Adipocyte (in vitro differentiated cells): ENCODE measurements at places on chromosomes 1 and 21.

DNA sequence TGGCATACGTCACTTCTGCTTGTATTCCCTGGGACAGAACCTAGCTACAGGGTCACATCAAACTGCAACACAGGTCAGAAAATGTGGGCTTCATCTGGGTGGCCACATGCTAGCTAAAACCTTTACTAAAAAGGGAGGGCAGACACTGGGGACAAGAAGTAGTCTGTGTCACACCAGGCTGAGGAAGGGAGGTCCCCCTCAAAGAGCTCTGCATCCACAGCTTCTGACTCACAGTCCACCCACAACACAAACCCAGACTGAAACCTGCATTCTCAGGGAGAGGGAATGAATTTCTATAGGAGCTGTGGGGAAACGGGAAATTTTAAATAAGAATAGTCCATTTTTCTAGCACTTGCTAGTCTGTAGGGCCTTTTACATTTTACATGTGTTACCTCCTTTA, 16.2 kb downstream of the OLIG2 start:
- DNase-seq: no peak

GRCh38 chr1:88140325-88140724, 543.7 kb upstream of the PKN2 start:
- DNase-seq: no peak

DNA sequence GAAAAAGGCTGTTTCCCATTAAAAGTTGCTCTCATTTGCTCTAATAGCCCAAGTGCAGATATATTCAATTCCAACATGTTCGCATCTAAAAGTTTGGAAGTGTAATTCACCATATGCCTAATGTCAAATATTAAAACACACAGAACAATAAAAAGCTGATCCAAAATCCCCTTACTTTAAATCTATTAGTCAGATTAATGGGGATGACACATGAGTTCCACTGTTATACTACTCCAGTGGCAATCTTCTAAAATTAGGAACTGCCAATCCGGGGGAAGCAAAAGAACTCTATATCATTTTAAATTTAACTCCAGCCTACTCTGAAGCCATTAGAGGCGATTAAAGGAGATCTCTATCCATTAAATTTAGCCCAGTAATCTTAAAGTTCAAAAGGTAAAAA, 317.1 kb downstream of the NTNG1 start:
- DNase-seq: no peak

GRCh38 chr1:195962051-195962450, 646.2 kb downstream of the KCNT2 start:
- DNase-seq: no peak

DNA sequence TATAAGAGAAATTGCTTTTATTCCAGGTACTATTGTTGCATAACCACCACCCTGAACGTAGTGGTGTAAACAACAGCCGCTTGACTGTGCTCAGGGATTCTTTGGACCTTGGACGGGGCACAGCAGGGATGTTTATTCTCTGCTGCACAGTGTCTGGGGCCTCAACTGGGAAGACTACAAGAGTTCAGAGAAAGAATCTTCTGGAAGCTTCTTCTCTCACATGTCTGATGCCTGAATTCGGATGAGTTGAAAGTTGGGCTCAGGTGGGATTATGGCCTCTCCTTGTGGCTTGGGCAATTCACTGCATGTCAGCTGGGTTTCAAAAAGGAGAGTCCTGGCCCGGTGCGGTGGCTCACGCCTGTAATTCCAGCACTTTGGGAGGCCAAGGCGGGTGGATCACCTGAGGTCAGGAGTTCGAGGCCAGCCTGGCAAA, 19.0 kb upstream of the SSBP3 start:
- no peak for DNase-seq

GRCh38 chr21:17050646-17051045, 462.2 kb upstream of the CXADR start:
- DNase-seq: no peak

DNA sequence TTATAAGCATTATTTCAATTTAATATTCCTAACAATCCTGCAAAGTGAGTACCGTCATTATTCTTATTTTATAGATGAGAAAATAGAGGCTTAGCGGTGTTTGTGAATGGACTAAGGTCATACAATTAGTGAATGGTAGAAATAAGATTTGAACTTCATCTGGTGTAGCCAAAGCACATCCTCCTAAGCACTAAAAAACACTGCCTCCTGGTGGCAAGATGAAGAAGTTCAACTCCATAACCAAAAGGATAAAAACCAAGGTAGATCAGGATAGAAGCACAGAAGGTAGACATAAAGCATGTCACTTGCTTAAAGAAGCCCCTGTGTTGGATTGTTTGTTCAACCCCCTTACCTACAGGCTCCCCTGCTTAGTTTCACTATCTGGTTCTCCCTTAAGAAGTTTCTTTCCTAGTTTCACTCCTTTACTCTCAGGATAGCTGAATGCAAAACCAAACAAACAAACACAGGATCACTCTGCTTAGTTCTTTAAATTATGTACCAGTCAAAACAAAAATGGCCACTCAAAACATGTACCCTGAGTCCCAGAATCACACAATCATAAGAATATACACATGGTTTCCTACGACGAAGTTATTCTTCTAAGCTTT, 12.7 kb upstream of the AIM2 start:
- DNase-seq: no peak

DNA sequence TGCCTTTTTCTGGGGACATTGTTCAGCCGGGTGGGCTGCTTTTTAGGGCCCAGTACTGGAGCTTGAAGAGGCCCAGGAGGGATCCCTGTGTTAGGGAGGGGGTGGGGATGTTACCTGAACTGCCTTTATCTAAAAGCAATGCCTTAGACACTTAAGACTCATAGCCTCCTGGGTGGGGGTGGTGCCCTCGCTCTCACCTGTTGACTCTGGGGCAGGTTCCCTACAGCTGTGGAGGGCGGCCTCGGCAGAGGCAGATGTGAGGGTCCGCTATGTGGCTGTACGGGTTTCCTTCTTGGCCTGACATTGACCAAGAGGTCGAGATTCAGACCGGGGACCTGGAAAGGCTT, 716 bp downstream of the INAVA start:
- DNase-seq: no peak

DNA sequence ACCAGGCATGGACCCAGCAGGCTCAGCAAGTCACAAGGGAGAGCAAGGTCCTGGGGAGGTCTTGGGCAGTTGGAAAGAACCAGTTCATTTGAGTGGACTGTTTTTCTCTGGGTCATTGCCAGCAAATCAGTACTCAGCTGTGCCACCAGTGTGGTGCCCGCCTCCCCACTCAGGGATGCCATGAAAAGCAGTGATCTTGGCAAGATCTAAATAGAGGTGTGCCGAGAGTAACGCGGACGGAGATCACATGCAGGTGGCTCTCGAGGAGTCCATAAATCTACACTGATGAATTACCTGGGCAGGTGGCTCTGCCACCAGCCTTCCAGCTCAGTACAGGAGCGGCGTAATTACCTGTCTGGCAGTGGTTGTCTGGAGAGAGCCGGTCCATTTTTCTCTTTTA, 642.2 kb downstream of the PTPRU start:
- no peak for DNase-seq

- DNase-seq: peak; percentile 72
Observed at GRCh38 chr1:45272913-45273371, 53.8 kb upstream of the HPDL start.

GRCh38 chr1:41345434-41346075, 15.7 kb upstream of the FOXO6 start:
- no peak for DNase-seq

- DNase-seq: peak; percentile 60
Observed at GRCh38 chr1:201774224-201774982, 54.6 kb upstream of the IPO9 start.

- no peak for DNase-seq
Observed at GRCh38 chr1:157239936-157240335, 101.7 kb upstream of the ETV3 start.

GRCh38 chr21:41801321-41802197, 34.7 kb upstream of the RIPK4 start:
- DNase-seq: no peak

DNA sequence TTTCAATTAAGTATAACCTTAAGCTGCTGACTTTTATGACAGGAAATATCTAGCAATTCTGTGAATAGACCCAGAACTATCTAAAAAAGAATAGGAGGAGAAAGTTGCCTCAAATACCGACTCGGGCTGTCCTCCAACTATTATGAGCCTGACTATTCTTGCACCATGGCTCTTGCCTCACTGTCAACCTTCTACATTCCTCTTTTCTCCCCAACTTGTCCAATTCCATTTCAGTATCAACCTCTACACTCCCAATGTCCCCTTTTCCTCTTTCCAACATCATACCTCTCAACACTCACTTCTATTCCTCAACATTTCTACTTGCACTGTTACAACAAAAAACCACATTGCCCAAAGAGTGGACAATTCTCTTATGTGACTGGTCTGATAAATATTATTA, 2.3 kb downstream of the ZZZ3 start:
- no peak for DNase-seq

DNA sequence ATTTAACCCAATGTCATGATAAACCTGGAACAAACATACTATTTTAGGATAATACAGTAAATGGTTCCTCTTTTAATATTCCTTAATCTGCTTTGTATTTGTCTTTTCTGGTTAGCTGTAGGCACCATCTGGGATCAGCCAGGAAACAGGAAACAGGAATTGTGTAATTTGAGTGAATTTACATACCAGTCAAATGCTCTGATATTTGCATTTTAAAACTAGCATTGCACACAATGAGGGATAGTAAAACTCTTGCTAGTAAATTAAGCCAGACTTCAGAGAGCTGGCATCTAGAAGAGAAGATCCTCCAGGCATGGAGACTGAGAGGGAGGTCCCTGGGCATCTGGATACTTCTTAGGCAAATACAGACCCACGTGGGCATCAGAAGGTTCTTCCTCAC, 103.5 kb downstream of the HMCN1 start:
- DNase-seq: no peak

GRCh38 chr1:237799762-237800474, 90.8 kb downstream of the ZP4 start:
- DNase-seq: peak; percentile 44

GRCh38 chr1:79052829-79053449, 46.4 kb upstream of the ADGRL4 start:
- peak; percentile 3 for DNase-seq

DNA sequence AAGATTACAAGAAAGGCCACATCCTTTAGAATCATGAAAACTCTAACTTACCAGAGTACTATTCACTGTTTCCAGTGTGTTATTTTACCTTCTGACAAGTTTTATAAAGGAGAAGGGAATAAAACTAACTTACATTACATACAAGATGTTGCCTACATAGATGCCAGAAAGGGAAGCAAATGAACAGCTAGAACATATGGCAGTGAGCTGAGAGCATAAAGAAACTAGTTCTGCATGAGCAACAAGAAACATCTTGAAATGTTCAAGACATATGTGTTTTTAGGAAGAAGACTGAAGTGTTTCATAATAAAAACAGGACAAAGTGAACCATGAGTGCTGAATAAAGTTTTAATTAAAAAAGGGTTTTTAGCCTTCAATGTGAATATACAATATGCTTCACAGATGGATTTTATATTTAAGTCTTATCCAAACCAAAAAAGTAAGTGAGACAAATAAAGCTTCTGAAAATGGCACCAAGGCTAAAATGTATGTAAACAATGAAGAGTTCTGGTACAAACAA, 39.4 kb downstream of the SLC5A9 start:
- peak; percentile 52 for DNase-seq

- DNase-seq: peak; percentile 43
Observed at GRCh38 chr1:149849947-149850360, 49.4 kb upstream of the BOLA1 start.

DNA sequence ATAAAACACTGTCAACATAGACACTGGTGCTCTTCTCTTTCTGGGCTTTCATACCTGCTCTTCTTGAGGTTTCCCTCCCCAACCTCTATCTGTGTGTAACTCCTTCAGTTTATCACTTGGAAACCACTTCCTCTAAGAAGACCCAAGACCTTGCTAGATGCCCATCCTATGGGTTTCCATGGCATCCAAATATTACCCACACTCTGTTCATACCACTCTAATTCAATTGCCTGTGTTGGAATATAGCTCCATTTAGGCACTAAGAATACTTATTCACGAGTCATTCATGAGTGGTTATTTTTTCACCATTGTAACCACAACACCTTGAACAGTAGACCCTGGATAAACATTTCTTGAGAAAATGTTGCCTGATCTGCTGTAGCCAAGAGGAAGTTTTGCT, 231.1 kb upstream of the SGIP1 start:
- DNase-seq: no peak

DNA sequence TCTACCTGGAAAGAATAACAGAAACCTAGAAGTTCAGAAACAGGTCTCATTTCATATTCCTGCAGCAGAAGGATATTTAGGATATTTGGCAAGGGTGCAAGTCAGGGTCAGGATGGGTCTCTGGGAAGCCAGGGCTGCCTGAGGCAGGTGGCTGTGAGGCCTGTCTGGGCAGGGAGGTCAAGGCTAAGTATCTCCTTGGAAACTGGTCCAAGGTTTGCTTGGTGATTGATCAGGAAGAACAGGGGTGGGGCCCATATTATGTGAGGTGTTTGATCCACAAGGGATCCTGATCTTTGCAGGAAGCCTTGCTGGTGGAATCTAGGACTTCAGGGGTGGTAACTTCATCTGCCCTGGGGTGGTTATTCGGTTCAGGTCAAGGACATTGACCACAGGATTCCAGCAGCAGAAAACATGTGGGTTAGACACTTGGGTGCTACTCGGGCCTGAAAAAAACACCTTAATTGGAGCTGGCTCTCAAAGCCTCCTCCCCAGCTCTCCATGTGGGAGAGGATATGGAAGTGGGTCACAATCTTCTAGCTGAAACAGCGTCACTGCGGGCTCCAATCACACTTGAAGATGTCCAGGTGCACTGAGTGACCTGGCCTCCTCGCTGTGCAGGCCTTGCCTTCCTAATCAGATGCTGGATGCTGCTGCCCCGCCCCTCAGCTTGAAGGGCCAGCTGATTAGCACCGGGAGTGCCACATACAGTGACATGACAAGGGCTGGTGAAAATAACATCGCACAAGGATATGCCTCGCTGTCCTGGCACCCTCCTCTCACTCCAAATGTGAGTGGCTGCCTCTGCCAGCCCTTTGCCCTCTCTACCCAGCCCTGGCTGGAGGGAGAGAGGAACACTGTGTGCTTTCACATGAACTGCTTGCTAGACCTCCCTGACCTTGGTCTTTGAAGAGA, 8.7 kb downstream of the CTNNBIP1 start:
- no peak for DNase-seq

DNA sequence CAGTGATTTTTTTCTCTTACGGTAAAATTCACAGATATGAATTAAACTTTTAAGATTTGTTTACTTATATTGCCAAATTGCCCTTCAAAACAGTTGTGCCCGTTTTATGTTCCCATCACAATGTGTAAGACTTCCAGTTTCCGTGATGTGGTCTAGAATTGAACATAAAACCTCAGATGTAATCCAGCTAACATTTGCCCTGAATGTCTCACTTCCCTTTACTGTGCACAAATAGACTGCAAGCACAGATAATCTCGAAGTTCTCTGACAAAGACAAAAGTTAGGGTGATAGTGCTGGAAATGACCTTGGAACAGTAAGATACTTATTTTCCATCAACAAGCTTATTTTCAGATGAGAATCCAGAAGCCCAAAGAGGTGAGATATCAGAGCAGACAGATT, 177.5 kb downstream of the ZZZ3 start:
- DNase-seq: no peak

GRCh38 chr1:13725714-13726175, 25.8 kb downstream of the PRDM2 start:
- peak; percentile 73 for DNase-seq

GRCh38 chr1:43836267-43836951, 97.2 kb upstream of the ARTN start:
- DNase-seq: peak; percentile 7

- peak; percentile 72 for DNase-seq
Observed at GRCh38 chr1:210792250-210793102, 341.5 kb downstream of the KCNH1 start.
